Stimulated activated CD4-positive, alpha-beta T cell treated with anti-CD3 and anti-CD28 coated beads, Interleukin-1b, Interleukin-23, amount 100 ng/mL, for 1 hour (primary cell): ENCODE measurements at places on chromosomes 7 and 10.

- no peak for DNase-seq
Observed at GRCh38 chr10:89959433-89960110, 258.2 kb downstream of the KIF20B start.

DNA sequence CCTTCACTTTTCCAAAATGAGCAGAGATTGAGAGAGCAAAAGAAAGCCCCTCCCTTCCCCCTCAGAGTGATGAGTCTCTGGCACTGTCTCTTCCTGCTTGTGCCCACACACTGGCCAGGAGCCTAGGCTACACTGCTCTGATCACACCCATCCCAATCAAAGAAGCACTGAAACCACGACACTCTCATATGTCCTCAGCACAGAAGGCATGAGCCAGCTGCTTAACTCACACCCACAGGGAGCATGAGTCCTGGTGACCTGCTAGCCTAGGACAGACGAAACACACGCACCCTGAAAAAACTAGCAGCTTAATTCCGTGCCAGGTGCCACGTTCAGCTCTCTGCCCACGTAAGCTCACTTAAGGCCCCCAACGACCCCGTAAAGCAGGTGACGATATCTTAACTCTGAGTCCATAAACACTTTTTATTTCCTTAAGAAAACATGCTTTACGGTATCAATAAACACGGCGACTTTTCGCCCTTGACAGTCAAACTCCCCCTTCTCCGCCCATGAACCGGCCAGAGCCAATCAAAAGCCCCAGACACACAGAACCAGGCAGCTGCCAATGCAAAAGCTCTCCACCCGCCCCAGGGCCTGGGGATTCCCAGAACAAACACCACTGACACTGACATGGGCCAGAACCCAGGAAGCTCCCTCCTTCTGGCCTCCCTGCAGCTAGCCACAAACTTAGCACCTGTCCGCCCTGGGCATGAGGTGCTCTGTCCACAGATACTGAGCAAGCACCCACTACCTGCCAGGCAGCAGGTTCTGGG, 69.0 kb downstream of the TNRC18 start:
- no peak for DNase-seq

DNA sequence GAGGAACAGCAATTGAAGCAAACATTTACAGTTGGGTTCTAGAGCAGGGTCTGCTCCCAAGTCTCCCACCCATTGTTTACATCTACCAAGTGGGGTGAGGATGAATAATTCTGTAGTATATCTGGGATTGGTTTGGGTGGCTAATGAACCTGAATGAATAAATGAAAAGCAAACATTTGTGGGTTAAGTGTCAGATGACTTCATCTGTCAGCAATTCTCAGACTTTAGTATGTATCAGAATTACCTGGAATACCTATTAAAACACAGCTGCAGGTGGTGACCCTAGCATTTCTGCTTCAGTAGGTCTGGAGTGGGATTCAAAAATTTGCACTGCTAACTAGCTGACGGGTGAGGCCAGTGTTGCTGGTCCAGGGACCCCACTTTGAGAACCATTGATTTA, 18.0 kb upstream of the NPVF start:
- no peak for DNase-seq

GRCh38 chr10:104242545-104242944, 10.4 kb upstream of the CFAP43 start:
- DNase-seq = no peak

DNA sequence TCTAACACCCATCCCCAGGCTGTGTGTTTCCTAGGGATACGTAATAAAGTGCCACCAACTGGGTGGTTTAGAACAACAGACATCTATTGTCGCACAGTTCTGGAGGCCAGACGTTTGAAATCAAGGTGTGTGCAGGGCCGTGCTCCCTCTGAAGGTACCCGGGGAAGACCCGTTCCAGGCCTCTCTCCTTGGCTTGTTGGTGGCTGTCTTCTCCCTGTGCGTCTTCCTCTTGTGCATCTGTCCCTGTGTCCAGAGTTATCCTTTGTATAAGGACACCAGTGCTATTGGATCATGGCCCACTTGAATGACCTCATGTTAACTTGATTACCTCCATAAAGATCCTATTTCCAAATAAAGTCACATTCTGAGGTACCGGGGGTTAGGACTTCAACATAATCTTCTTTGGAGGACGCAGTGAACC, 15.6 kb downstream of the GRK5 start:
- no peak for DNase-seq

- no peak for DNase-seq
Observed at GRCh38 chr7:94643771-94644545, 12.0 kb downstream of the SGCE start.

DNA sequence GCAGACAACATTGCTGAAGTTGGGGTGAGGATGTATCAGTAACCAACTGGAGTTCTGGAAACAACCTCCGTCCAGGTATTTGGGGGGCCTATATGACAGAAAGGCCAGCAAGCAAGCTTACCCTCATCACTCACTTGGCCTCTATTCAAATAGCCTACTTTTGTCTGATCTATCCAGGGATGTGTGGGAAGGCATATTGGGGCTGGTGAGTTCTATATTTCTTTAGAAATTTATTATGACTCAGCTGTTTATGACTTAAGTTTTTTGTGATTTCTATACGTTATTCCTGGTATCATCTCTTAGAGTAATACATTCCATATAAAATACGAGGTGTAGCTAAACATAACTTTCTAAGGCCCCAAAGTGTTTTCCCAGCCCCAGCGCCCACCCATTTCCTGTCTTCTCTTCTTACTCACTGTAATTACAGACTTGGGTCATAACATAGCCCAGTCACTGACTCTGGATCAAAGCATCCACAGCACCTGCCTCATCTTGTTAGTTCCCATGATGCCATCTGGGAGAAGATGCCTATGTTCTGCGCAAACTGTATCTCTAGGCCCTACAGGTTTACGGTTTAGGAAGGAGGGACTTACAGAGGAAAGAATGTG, 18.1 kb downstream of the GARS1 start:
- DNase-seq = no peak

DNA sequence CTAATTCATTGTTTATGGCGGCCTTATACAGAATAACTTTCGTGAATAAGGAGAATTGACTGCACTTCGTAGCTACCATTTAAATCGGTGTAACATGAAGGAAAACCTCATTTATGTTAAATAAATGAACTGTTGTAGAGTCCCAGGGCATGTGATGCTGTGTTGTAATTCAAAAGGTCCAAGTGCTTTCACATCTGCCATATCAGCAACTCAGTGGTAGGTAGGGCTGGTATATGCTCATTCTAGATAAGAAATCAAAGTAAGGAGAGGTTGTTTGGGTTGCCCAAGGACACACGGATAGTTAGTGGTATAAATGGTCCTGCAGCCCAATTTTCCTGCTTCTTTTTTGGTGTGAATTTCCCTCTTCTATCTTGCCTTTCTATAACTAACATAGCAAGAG, 15.8 kb downstream of the BBS9 start:
- DNase-seq = no peak

- DNase-seq = no peak
Observed at GRCh38 chr10:33164060-33164709, 170.3 kb downstream of the NRP1 start.

DNA sequence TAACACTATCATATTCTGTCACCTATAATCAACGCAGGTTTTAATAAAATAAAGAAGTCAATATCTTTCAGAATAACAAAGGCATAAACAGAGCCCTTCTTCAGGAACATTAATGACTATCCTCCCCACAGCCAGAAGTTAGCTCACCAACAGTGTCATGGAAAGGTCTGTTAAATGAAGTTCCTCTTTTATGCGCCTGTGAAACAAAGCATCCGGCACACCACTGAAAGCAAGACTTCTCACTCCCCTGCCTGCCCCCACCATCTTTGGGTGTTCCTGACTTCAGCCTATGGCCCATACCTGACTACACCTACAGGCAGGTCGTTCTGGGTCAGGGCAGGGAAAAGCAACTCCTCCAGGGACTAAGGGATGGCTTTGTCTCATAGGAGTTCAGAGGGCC, 205.4 kb downstream of the FANK1 start:
- no peak for DNase-seq

- no peak for DNase-seq
Observed at GRCh38 chr7:24169077-24169624, 114.8 kb upstream of the NPY start.

GRCh38 chr7:71504697-71505441, 372.9 kb downstream of the GALNT17 start:
- DNase-seq = no peak

DNA sequence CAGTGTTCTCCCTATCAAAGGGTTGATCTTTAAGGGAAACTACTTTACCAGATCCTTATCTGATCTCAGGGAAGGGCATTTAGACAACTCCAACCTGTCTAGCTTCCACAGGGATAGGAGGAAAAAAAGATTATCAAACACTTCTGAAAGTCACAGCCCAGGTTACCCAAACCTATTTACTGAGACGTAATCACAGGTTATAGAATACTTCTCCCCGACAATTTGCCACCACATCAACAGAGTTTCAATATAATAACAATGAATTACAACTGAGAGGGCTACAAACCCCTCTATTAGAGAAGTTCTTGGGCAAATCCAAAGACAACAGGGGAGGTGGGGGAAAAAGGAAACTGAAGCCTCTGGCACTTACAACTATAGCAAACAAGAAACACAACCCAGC, 26.3 kb downstream of the CFAP70 start:
- DNase-seq = no peak

- DNase-seq = no peak
Observed at GRCh38 chr10:123748711-123749110, 82.6 kb downstream of the GPR26 start.

- DNase-seq = no peak
Observed at GRCh38 chr10:17134737-17135260, 5.2 kb upstream of the CUBN start.

GRCh38 chr10:29245476-29245875, 43.4 kb upstream of the LYZL1 start:
- DNase-seq = no peak
